ENCODE measurements at places on chromosomes 3 and 15.
A peak's percentile ranks its signal among the peaks of the same experiment; 100 is the strongest.

GRCh38 chr3:46627078-46627477, 14.8 kb downstream of the FAM240A start:
- peaks cover 23% of the 10 kb centered on the region for H3K4me1 ChIP-seq
- no peak overlapping the region for H3K27ac ChIP-seq
- no peaks in the 10 kb centered on the region for H3K36me3 ChIP-seq
- H3K27me3 ChIP-seq = peaks cover 12% of the 10 kb centered on the region
- H3K4me3 ChIP-seq = no peak overlapping the region

GRCh38 chr3:50333744-50334328, 5.8 kb upstream of the TUSC2 start:
- H3K4me3 ChIP-seq = no peak overlapping the region
- no peak for DNase-seq
- peak overlapping the region; percentile 98 for H3K27ac ChIP-seq
- H3K27me3 ChIP-seq = no peaks in the 10 kb centered on the region

GRCh38 chr3:54139630-54140029, 17.3 kb downstream of the CACNA2D3 start:
- no peaks in the 10 kb centered on the region for H3K36me3 ChIP-seq
- DNase-seq = no peak
- H3K4me3 ChIP-seq = no peak overlapping the region
- no peak overlapping the region for H3K27ac ChIP-seq

- H3K27me3 ChIP-seq = no peaks in the 10 kb centered on the region
- no peaks in the 10 kb centered on the region for H3K36me3 ChIP-seq
- no peak overlapping the region for H3K4me3 ChIP-seq
- peaks cover under 1% of the 10 kb centered on the region for H3K4me1 ChIP-seq
These were observed 6.2 kb upstream of the ZNF148 start for GRCh38 chr3:125381314-125381713.

DNA sequence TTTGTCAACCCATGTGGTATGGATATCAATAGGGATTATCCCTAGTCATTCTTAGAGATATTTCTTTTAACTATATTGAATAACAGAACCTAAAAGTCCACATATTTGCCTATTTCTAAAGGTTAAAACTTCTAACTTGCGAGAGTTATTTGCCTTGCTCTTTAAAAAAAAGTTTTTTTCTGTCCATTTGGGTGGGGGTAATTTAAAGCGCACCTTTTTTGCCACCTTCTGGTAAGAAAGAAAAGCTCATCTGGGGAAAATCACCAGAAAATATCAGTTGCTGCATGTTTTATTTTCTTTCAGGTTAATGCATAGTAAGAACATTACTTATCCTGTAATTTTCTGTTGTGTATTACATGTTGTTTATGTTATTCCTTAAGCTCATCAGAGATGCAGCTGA, 242.0 kb upstream of the GOLGA6L4 start:
- H3K4me1 ChIP-seq = peaks cover 6% of the 10 kb centered on the region
- DNase-seq = no peak
- no peak overlapping the region for H3K4me3 ChIP-seq
- H3K27me3 ChIP-seq = no peaks in the 10 kb centered on the region
- H3K27ac ChIP-seq = no peak overlapping the region

Data from esophagus muscularis mucosa (tissue), 4 donors.